ENCODE measurements at places on chromosomes 1 and 21.

DNA sequence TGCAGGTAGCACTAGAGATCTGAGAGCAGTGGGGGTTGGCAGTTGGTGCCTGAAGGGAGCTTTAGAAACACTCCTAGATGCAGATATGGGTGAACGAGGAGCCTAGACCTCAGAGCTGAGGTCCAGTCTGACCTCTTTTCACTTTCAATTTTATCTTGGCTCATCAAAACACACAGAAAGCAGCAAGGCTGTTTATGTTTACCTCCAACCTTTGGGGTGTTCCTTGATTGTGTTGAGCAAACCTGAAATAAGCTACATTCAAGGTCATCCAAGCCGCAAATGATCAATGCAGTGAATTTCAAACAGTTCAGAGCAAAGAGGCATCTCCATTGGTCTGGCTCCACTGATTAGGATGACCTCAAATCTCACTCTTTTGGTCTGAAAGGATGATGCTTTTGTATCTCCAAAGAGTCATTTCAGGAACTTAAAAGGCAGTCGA, 1.3 kb downstream of the LY9 start:
- no peak for DNase-seq

DNA sequence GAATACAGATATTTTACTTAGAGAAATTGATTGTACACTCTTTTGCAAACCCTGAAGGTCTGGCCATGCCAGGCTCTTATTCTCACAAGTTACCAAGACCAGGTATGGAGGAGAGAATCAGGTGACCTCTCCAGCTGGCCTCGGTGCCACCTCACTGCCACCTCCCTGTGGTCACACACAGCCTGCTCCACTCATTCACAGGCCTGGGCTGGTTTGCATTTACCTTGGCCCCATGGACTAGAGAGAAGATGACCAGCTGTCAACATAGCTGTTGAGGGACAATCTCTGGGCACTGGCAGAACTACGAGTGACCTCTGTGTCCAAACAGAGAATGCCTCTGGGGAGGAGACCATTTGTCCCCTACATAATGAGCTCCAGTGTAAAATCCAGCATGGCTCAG, 291.2 kb upstream of the RUNX1 start:
- no peak for DNase-seq

GRCh38 chr1:85146972-85147359, 53.9 kb downstream of the SYDE2 start:
- no peak for DNase-seq

DNA sequence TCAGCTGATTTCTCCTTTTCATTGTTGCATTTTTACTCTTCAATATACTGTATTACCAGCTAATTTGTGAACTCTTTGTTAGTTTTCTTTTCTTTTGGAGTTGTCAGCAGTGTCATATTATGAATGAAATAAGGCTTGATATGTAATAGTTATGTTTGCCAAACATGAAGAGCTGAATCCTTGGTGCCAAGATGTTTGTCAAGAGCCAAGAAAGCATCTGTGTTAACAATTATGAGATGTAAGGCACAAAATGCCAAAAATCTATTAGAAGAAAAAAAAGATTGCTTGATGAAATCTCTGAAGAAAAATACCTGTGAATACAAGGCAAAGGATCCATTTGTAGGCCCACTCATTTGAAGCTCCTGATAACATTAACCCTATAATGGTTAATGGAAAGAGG, 48.4 kb upstream of the RNPC3 start:
- no peak for DNase-seq

DNA sequence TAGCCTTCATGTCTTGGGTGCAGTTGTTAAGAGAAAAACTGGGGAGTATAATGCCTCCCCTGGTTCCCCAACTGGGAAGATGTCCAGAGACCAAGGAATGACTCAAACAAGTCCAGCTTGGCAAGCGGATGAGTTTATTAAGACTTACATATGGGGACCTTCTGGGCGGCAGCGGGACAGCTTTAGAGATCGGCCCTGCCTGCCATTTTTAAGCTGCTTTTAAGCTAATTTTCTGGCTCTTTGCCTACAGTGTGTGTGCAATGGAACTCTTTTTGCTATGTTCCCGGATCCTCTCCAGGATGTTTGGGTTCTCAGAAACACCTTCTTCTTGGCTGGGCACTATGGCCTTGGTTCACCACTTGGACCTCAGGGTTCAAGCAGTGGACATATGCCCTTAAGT, 99.5 kb downstream of the RYR2 start:
- DNase-seq: no peak
